ENCODE measurements at places on chromosomes 3 and 15.

GRCh38 chr3:182786564-182787196 is 6.6 kb upstream of the ATP11B start:
- DNase-seq: no peak

- DNase-seq: no peak
These were observed 133.6 kb downstream of the TMEM108 start for GRCh38 chr3:133171831-133172230.

DNA sequence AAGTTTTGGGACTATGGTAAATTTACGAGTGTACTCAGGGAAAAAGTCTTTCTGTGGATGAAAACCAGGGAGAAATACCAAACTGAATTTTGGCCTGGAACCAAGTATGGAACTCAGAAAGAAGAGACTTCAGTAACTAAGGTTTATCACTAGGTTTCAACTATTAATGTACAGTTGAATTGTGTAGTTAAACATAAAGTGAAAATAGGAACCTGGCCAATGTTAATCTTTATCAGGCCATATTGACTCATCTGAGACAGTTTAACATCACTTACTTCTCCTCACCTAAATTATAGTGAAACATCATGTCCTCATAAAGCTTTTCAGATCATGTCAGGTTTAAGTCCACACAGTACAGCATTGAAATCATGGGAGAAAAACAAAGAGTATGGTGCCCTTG is 197.7 kb downstream of the LSAMP start:
- DNase-seq: no peak

GRCh38 chr15:49707598-49707997 is 86.8 kb downstream of the DTWD1 start:
- DNase-seq: no peak

DNA sequence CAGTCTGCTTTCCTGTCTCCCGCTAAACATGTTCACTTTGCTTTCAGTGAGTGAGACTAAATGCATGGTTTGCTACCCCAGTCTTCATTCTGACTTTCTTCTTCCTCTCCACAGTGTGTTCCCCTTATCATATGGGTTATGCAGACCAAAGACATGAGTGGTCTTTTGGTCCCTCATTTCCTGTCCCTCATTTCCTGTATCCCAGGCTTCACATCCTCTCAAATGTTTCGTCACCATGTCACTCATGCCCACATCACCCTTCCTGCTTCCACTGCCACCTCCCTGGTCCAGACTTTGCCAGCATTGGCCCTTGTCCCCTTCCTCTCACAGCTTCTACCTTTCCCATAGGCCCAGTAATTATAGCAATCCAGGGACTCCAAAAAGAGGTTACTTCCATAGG is 209.0 kb downstream of the MYRIP start:
- DNase-seq: no peak

DNA sequence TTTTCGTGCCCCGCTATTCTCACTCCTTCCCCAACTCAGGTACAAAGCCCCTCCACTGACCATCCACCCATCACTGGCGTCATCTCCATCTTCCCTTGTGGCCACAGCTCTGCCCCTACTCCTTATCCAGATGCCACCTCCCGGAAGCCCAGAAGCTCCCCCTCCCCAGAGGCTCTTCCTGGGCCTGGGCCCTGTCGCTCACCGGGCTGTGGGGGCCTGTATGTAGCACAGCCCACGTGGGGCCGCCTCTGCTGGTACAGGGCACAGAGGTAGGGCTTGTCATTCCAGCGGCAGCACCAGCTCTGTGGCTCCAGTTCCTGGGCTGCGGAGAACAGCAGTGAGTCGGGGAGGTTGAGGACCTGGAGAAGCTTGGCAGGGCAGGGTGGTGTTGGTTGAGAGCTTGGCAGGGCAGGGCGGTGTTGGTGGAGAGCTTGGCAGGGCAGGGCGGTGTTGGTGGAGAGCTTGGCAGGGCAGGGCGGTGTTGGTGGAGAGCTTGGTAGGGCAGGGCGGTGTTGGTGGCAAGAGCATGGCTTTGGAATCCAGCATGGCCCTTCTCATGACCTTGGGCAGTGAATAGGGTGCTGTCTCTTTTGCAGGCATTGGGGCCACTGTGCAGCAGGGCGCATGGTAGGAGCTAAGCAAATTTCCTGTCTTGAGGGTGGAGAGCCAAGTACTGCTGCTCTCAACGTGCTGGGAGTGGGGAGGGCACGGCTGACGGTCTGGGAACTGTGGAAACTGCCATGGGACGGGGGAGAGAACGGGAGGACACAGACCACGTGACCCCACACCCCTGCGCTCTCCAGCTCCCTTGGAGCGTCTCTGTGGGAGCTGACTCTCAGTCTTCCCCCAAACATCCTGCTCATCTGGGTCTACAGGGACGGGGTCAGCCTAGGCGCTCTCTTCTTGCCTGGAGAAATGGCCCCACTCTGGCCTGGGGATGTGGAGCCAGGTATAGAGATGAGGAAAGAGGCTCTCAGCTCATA is 43.4 kb downstream of the MUC20 start:
- DNase-seq: no peak

GRCh38 chr3:60760145-60760544 is 491.1 kb downstream of the FHIT start:
- DNase-seq: no peak

- no peak for DNase-seq
These were observed 48.2 kb upstream of the TEX264 start for GRCh38 chr3:51622868-51623267.

- no peak for DNase-seq
These were observed 64.7 kb upstream of the NTRK3 start for GRCh38 chr15:88321271-88321670.

All from stimulated activated CD8-positive, alpha-beta memory T cell treated with anti-CD3 and anti-CD28 coated beads, Interleukin-7, amount 100 ng/mL, for 1 hour (primary cell).